ENCODE measurements at places on chromosomes 3 and 15.

DNA sequence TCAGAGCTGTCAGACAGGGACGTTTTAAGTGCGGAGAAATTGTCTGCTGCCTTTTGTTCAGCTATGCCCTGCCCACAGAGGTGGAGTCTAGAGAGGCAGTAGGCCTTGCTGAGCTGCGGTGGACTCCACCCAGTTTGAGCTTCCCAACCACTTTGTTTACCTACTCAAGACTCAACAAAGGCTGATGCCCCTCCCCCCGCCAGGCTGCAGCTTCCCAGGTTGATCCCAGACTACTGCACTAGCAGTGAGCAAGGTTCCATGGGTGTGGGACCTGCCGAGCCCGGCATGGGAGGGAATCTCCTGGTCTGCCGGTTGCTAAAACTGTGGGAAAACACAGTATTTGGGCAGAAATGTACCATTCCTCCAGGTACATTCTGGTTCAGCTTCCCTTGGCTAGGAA lies 282.1 kb downstream of the VGLL3 start:
- no peak for DNase-seq

- DNase-seq: no peak
Measured at GRCh38 chr15:47885920-47886319, 168.6 kb downstream of the SEMA6D start.

GRCh38 chr15:62957130-62957529 lies 85.4 kb upstream of the TPM1 start:
- DNase-seq: no peak

DNA sequence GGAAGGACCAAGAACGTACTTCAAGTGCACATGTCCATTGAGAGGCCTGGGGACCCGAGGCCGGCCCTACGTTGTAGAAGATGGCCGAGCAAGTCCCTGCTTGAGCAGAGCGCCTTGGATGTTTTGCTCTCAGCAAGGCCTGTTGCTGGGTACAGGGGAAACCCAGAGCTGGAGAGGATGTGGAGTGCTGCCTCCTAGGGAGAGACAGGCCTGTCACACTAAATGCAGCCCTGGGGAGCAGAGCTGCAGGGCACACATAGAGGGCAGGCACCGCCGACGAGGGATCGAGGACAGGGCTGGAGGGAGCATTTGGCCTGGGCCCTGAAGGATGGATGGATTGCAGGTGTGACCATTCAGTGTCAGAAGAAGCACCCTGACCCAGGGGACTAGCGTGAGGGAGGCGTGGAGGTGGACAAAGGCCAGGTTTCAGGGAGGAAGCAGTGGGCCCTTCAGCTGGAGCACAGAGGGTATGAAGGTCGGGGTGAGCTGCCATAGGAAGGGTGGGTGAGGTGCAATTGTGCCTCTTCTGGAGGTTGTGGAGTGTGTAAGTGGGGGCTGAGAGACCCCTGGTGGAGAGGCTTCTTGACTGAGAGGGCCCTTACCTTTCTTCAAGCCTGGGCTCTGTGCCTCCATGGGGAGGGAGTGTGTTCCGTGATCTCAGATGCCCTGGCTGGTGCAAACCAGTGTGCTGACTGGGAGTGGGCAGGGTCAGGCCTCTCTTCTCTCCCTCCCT lies 142.4 kb downstream of the CHDH start:
- no peak for DNase-seq

- no peak for DNase-seq
Measured at GRCh38 chr3:47636921-47637320, 58.3 kb upstream of the CSPG5 start.

DNA sequence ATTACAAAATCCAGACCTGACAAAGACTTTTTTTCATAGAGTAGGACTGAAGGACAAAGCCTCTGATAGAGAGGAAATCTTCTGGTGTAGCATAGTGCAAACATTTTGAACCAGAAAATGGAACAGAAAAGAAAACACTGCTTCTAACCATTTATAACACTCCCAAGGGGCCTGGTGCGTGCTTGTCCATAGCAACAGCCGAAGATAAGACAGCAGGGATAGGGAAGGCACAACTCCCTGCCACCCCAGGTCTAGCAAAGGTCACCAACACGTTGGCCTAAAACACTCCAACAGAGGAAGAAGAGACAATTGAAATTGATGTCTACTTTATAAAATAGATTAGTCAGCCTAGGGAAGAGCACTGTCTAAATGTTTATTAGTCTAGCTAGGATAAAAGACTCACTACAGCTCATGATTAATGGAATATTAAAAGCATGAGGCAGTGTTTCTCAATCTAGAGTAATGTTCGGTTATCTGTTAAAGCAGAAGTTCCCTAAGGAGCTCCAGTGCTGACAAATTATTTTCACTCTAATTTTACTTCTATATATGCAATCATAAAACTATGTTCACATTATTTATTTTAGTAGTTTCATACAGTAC lies 145.2 kb downstream of the P3H2 start:
- DNase-seq: no peak

- DNase-seq: no peak
Measured at GRCh38 chr15:69787791-69788190, 309.9 kb downstream of the TLE3 start.

- DNase-seq: no peak
Measured at GRCh38 chr3:37810848-37811247, 50.8 kb upstream of the CTDSPL start.

GRCh38 chr3:99633887-99634558 lies 4.4 kb upstream of the COL8A1 start:
- DNase-seq: no peak

All from CD4-positive, alpha-beta T cell treated with Interleukin-4 for 4 hours (primary cell).